ENCODE measurements at places on chromosomes 4 and X.

DNA sequence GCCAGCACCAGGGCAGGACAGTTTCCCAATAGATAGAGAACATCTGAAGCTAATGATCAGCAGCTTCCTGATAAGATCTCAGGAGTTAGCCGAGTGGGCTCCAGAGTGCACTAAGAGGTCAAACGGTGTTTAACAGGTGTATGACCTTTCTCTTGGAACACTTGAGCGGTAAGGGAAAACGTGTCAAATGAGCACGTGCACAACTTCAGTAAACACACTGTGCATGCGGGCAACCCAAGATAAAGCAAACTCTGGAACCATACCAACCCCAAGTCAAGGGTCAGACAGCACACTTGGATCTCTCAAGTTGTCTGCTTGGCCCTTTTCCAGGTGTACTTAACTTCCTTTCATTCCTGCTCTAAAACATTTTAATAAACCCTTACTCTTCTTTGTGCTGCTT lies 1941.5 kb upstream of the PCDH10 start:
- no peak for DNase-seq
- no peak overlapping the region for H3K4me3 ChIP-seq
- H3K27ac ChIP-seq, result no peak overlapping the region
- H3K27me3 ChIP-seq, result no peaks in the 10 kb centered on the region

GRCh38 chr4:4574792-4575191 lies 32.9 kb upstream of the STX18 start:
- no peaks in the 10 kb centered on the region for H3K36me3 ChIP-seq
- peak overlapping the region; percentile 64 for H3K4me3 ChIP-seq
- no peaks in the 10 kb centered on the region for H3K4me1 ChIP-seq
- no peak for DNase-seq

GRCh38 chrX:123408821-123409737 lies 225.0 kb downstream of the GRIA3 start:
- no peak overlapping the region for H3K4me3 ChIP-seq
- no peaks in the 10 kb centered on the region for H3K27me3 ChIP-seq
- no peak overlapping the region for H3K27ac ChIP-seq
- H3K36me3 ChIP-seq, result no peaks in the 10 kb centered on the region
- no peaks in the 10 kb centered on the region for H3K4me1 ChIP-seq

- DNase-seq, result no peak
- H3K36me3 ChIP-seq, result no peaks in the 10 kb centered on the region
- no peaks in the 10 kb centered on the region for H3K4me1 ChIP-seq
- H3K27ac ChIP-seq, result no peak overlapping the region
- H3K27me3 ChIP-seq, result no peaks in the 10 kb centered on the region
Observed at GRCh38 chr4:166726832-166727231, 507.5 kb downstream of the SPOCK3 start.

- no peaks in the 10 kb centered on the region for H3K27me3 ChIP-seq
- H3K36me3 ChIP-seq, result no peaks in the 10 kb centered on the region
- H3K4me1 ChIP-seq, result no peaks in the 10 kb centered on the region
- no peak overlapping the region for H3K4me3 ChIP-seq
- DNase-seq, result no peak
Observed at GRCh38 chr4:133124746-133125145, 24.3 kb upstream of the PCDH10 start.

- H3K36me3 ChIP-seq, result no peaks in the 10 kb centered on the region
- H3K4me1 ChIP-seq, result no peaks in the 10 kb centered on the region
- peaks cover 34% of the 10 kb centered on the region for H3K27me3 ChIP-seq
- no peak for DNase-seq
Observed at GRCh38 chrX:6228720-6229119, at the start of gene NLGN4X. Gene NLGN4X (minus strand): TSS chrX:6228867. CDS start chrX:6151466, 77,401 bp downstream.

DNA sequence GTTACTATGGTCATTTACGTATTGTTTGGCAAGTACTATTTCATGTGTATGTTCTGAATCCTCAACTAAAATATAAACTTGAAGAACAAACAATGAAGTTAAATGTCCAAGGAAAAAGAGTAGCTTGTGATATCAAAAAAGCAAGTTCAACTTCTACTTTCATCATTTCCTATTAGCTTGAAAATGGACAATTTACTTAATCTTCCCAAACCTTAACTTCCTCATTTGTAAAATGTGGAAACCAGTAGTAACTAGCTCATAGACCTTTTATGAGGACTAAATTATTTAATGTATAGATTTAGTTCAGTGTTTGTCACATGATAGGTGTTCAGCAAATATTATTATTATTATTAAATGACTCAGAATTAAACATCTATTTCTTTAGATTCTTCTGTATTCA lies 276.8 kb upstream of the TET2 start:
- no peak overlapping the region for H3K4me3 ChIP-seq
- no peak overlapping the region for H3K27ac ChIP-seq
- no peaks in the 10 kb centered on the region for H3K27me3 ChIP-seq
- H3K36me3 ChIP-seq, result no peaks in the 10 kb centered on the region

- peak overlapping the region; percentile 61 for H3K27ac ChIP-seq
- H3K4me3 ChIP-seq, result no peak overlapping the region
- H3K4me1 ChIP-seq, result peaks cover 55% of the 10 kb centered on the region
- peak; percentile 42 for DNase-seq
Observed at GRCh38 chr4:10283761-10284160, 167.2 kb upstream of the WDR1 start.

DNA sequence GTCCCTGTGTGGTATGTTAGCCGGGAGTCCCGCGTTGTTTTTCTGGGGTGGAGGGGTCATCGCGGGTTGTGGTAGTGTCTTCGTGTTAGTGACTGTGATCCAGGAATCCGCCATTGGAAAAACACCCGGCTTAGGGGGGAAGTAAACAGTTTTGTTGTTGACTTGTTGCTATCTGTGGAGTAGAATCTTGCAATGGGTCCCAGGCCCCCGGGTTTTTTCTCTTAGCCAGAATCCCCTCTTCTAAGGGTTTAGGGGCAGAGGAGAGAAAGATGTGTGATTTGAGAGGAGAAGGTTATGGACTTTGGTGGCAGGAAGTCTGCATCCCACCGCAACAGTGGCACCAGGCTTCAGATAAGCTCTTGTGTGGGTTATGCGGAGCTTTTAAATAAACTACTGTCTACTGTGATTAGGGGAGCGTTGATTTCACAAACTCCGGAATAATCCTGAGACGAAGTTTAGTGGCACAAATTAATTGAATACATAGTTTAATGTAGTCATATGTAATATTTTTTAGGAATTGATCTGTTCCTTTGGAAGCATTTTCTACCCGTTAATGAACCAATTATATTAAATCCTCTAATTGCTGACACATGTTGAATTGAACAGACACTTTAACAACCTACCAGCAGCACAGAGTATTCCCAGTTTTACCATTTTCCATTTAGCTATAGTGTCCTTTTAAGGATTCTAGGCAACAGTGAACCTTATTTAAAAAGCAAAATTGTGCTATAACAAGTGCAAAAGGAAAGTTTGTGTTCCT lies 1.4 kb downstream of the DDX3X start:
- H3K4me3 ChIP-seq, result peak overlapping the region; percentile 99

- no peak overlapping the region for H3K27ac ChIP-seq
- DNase-seq, result no peak
- H3K36me3 ChIP-seq, result no peaks in the 10 kb centered on the region
- H3K4me3 ChIP-seq, result no peak overlapping the region
- H3K4me1 ChIP-seq, result no peaks in the 10 kb centered on the region
Observed at GRCh38 chrX:95040104-95040503, 1366.1 kb downstream of the FAM133A start.

GRCh38 chr4:912548-913279 lies 19.4 kb downstream of the GAK start:
- no peaks in the 10 kb centered on the region for H3K4me1 ChIP-seq
- no peak for DNase-seq
- H3K4me3 ChIP-seq, result no peak overlapping the region
- no peak overlapping the region for H3K27ac ChIP-seq

GRCh38 chrX:39398963-39399261 lies 597.7 kb downstream of the MID1IP1 start:
- H3K27me3 ChIP-seq, result no peaks in the 10 kb centered on the region
- no peak overlapping the region for H3K4me3 ChIP-seq
- no peaks in the 10 kb centered on the region for H3K4me1 ChIP-seq
- no peak overlapping the region for H3K27ac ChIP-seq
